ENCODE measurements at places on chromosomes 1 and 21.

DNA sequence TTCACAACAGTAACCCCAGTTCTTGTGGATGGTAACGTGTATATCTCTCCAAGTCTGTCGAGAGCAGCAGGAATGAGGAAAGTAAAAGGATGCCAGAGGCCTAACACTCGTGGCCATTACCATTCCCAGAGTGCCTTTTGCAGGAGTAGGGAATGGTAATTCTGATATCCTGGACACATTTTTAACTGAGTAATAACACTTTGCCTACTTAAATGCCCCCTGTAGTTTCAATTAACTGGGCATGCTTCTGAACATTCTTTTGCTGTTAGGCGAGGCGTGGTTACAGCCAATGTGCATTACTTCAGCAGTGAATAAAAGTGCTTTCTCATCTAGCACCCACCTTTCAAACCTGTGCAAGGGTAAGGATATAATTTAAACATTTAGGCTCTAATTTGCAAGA lies 258.5 kb upstream of the ADGRL2 start:
- DNase-seq, result no peak

DNA sequence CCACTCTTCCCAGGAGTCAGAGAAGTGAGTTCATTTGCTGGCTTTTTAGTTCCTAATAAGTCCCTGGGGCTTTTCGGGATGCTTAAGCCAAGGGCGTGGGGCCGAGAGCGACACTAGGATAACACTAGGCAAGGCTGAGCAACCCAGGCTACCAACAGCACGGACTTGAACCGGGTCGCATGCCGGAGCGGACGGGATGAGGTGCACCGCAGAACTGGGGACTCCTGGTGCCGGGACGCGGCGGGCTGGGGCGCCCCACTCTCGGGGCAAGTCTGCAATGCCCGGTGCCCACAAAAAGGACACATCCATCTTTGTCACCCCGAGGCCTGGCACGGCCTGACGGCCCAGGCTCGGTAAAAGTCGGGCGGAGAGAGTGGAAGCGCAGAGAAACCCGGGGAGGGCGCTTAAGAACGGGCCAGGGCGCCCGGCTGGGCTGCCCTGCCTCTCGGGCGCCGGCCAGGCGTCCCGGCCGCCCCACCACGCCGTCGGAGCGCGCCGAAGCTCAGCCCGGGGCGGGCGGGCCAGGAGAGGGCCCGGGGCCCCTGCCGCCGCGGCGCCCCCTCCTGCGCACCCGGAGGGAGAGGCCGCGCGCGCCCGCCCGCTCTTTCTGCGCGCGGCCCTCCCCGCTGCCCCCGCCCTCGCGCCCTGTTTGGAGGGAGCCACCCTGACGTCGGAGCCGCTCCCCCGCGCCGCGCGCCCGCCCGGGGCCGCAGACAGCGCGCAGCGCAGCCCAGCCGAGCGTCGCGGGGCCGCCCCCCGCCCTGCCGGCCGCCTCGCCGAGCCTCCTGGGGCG lies at the start of gene NBL1:
Gene NBL1 (plus strand): TSS at position 710 of the 793 bp plus-strand sequence. CDS start 10,720 bp downstream, outside the sequence.
- peak; percentile 71 for DNase-seq

DNA sequence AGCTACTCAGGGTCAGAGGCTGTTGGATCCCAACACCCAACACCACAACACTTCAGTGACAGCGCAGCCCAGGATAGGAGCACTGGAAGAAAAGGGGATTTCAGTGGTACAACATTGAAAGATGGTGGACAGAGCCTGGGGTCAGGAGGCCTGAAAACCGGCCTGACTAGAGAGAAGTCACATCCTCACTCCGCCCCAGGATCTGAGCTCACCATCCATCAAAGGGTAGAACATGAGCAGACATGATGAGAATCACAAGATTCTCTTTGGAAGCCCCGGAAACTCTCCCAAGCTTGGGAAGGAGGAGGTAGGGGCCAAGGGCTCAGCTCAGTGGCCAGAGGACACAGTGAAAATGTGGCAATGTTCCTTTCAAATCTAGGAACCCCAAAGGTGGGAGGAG lies 271.3 kb downstream of the NPHP4 start:
- no peak for DNase-seq

DNA sequence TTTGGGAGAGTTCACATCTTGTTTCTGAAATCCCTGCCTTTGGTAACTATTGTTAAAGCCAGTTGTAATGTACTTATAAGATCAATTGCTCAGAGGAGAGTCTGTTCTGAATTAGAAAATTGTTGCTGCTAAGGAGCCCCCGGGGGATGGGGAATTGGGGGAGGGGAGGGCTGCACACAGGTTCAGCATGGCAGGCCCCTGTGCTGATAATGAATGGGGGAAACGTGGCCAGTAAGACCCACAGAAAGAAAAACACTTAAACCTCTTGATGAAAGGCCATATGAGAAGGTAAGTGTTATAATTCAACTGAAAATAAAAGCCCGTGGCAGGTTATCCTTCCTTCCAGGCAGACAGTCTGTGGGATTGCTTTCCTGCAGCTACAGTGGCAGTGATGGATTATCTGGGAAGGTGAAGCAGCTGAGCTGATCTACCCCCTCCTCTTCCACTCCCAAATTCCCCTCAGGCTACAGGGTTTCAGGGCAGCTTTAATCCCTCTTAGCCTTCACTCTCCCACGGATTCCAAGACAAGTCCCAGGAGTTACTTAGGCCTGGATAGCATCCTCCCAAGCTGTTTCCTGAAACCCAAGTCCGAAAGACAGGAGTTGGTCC lies 398.8 kb downstream of the TBX15 start:
- DNase-seq, result no peak

- no peak for DNase-seq
Measured at GRCh38 chr1:209883341-209883971, 54.6 kb upstream of the SYT14 start.

GRCh38 chr1:241270016-241270415 lies 87.0 kb downstream of the RGS7 start:
- no peak for DNase-seq

DNA sequence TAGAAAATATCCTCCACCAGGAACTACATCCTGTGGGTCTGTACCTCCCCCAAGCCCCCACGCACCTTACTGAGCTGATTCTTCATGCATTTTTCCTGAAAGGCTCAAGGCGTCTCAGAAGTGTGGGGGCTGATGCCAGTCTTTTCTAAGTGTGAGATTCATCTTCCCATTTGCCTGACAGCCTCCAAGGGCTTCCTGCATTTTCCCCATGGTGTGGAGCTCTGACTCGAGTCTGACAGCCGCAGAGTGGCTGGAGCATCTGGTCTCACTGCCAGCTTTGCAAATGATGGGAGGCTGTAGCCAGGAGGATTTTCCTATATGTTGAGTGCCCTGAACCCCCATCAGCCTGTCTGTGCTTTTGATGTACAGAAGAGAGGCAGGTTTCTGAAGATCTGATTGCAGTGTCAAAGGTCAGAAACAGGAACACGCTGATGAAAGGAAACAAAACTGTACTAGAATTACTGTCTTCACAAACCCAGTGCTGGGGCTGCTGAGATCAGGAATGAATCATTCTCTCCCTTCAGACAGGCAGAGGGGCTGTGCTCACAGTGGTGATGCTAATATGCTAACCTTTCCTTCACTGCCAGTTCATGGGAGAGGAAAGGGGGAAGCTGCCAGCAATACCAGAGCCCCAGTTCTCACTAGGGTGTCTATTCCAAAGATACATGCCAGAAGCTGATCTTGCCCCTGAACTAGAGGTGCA lies 201.5 kb upstream of the C1orf174 start:
- DNase-seq, result no peak

- no peak for DNase-seq
Measured at GRCh38 chr1:67126111-67126746, 8.5 kb downstream of the C1orf141 start.

DNA sequence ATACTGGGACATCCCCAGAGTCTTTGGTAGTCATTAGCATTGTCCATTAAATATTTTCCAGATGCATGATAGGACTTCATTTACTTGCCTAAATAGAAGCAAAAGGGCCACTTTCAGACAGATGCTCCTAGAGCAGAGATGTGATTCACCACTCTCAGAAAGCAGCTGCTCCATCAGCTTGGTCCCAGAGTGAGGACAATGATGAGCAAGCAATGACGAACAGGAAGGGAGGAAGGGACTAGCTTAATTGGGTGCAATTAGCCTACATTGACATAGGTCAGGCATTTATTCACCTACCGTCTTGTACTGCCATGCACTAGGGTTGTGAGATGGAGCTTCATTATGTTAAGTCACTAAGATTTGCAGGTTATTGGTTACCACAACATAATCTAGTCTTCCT lies 85.1 kb upstream of the PLXNA2 start:
- no peak for DNase-seq

DNA sequence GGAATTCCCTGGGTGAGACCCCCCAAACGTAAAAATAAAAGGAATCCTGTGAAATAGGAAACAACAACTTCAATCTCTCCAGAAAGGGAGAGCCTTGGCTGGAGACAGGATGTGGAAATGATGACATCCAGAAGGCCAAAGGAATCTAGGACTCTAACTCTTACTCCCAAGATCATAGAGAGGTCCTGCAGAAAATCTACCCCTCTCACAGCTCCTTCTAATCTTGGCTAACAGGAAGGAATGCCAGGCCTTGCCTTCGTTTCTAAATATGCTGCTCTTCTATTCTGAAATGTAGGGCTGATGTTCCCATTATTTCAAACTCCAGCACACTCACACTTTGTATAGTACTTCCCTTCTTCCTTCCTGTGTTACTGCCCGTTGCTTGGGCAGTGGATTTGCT lies 40.7 kb downstream of the ARHGEF11 start:
- DNase-seq, result no peak
